Activated T-helper 1 cell treated with anti-CD3 and anti-CD28 coated beads, Interleukin-12 subunit alpha, Interleukin-12 subunit beta, Interleukin-2, Interleukin-4 antibody, amounts not matched to agents 30 ng/mL and 10 ng/mL and 1 ng/mL, durations not matched to agents 14 hours and 24 hours and 36 hours (primary cell): ENCODE measurements at places on chromosomes 1 and 21.

- no peak overlapping the region for H3K4me3 ChIP-seq
- DNase-seq: no peak
- peaks cover 5% of the 10 kb centered on the region for H3K4me1 ChIP-seq
- no peak overlapping the region for H3K27ac ChIP-seq
- no peaks in the 10 kb centered on the region for H3K27me3 ChIP-seq
- H3K36me3 ChIP-seq: peaks cover 12% of the 10 kb centered on the region
These were observed 50.0 kb downstream of the MRPL37 start for GRCh38 chr1:54249819-54250435.

DNA sequence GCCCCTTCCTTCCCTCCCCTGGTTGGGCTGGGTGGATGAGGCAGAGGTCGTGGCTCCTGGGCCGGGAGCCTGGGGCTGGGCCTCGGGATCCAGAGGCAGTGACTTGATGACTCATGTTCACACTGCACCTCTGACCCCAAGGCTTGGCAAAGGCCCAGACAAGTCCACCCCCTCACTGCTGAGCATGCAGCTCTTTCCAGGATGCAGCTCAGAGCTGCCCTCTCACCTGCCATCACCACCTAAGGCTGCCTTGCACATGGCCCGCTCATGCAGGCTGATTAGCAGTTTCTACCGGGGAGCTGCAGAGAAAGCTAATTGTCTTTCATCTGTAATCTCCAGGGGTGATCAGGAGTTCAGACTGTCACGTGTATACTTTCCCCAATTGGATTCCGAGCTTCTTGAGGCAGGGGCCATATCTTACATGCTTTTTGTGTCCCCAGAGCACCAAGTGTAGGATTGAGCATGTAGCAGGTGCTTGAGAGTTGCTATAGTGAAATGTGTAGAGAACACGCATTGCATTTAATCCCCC is 62.1 kb downstream of the LRRN2 start:
- H3K27ac ChIP-seq: no peak overlapping the region
- no peak for DNase-seq
- no peaks in the 10 kb centered on the region for H3K27me3 ChIP-seq
- no peaks in the 10 kb centered on the region for H3K4me1 ChIP-seq
- no peaks in the 10 kb centered on the region for H3K36me3 ChIP-seq

GRCh38 chr1:210246447-210246846 is 13.9 kb downstream of the SERTAD4 start:
- no peaks in the 10 kb centered on the region for H3K36me3 ChIP-seq
- no peak overlapping the region for H3K4me3 ChIP-seq
- H3K27me3 ChIP-seq: peaks cover 64% of the 10 kb centered on the region
- peaks cover 29% of the 10 kb centered on the region for H3K4me1 ChIP-seq

DNA sequence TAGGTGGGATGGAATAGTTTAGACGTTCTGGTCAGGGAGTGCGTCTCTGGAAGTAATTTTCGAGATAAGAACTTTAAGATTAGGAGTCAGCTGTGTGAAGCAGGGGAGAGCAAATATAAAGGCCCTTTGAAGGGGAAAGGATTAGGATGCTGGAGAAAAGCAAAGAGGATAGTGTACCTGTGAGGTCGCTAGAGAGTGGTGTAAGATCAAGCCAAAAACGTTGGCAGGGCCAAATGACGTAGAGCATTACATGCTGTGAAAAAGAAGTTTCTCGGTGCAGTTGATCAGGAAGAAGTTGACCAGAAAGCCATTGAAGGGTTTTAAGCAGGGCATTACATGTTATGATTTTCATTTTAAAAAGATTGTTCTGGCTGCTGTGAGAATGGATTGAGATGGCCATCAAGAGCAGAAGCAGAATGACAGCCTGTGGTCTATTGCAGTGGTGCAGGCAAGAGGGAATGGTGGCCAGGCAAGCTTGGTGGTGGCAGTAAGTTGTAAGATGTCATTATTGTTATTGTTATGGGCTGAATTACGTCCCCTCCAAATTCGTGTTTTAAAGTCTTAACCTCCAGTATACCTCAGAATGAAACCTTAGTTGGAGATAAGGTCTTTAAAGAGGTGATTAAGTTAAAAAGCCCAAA is 113.6 kb upstream of the KIF26B start:
- no peaks in the 10 kb centered on the region for H3K36me3 ChIP-seq
- peaks cover 3% of the 10 kb centered on the region for H3K4me1 ChIP-seq
- no peak overlapping the region for H3K27ac ChIP-seq
- no peaks in the 10 kb centered on the region for H3K27me3 ChIP-seq
